ENCODE measurements at places on chromosomes 2 and 18. TPM values are rescaled to one million over a fixed set of nuclear protein-coding genes. Genes with fewer than 3 reads are reported as not detected.

Gene SLC30A3
- not detected for total RNA-seq

Gene PLCD4
- total RNA-seq = 1.5 TPM

Gene HTR2B
- total RNA-seq = not detected

Gene ASNSD1
- total RNA-seq = 34.8 TPM

Gene PDE1A
- 3.2 TPM for total RNA-seq

Gene SPEG
- total RNA-seq = 17.2 TPM

GRCh38 chr2:111918383-111918806 lies 20.0 kb downstream of the MERTK start:
- DNase-seq = no peak

- DNase-seq = no peak
Observed at GRCh38 chr2:219944866-219945265, 317.4 kb downstream of the SLC4A3 start.

- no peak for DNase-seq
Observed at GRCh38 chr2:102226612-102227391, 40.0 kb downstream of the IL1RL2 start.

DNA sequence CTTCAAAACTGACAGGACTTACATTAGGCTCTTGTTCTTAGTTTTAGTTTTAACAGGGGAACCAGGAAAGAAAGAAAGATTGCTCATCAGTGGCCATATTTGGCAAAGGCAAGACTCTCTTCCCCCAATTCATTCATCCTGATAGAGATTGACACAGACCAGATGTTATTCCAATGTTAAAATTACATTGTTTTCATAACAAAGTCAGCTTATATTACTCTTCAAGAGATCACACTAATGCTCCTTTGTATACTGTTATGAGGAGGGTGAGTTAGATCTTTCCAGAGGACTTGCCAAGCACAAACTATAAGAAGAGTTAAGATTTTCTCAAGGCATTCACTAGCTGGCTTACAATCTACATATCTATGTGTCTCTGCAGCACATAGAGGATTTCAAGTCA lies 252.1 kb downstream of the SLC8A1 start:
- DNase-seq = no peak

- no peak for DNase-seq
Observed at GRCh38 chr2:17799301-17800120, 16.7 kb upstream of the MSGN1 start.

GRCh38 chr18:5461041-5461440 lies 82.8 kb downstream of the EPB41L3 start:
- DNase-seq = no peak

GRCh38 chr2:64506686-64507085 lies 17.4 kb upstream of the AFTPH start:
- no peak for DNase-seq

GRCh38 chr2:45220227-45220626 lies 211.0 kb upstream of the SIX2 start:
- no peak for DNase-seq

DNA sequence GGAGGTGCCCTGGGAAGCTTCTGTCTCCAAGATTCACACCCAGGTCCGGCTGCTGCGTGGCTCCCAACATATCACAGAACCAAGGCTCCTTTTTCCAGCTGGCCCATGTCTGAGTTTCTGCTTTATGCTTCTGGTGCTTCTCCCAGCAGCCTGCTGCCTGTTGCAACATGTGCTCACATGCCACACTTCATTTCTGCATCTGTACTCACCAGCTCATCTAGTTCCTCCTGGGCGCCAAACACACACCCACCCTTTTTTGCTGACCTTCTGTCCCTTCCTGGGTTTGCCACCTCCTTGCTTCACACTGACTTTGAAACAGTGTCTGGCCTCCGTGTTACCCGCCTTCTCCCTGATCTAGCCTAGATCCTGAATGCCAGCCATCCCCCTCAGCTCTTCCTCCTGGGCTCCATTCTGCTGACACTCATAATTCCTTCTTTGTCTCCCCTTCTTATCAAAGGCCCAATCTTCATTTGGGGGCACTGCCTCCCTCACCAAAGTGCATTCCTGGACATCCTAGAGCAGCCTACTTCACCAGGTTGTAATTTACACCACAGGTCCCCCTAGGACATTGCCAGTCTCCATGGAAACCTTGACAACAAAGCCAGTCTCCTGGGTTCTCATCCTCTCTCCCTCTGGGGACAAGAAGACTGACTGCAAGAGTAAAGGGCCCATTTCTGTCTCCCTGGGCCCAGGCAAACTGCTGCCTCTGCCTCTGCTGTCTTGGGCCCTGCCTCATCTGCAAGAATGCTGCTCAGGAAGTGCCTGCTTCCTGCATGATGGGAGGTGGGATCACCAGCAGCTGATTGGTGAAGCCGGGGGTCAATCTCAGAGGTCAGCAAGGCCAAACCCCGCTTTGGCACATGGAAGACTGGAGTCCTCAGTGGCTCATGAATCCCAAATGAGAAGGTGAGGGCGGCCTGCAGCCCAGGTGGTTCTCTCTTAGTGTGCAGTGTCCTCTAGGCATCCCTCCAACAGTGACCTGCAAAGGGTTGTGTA lies 13.9 kb upstream of the PROM2 start:
- DNase-seq = no peak

DNA sequence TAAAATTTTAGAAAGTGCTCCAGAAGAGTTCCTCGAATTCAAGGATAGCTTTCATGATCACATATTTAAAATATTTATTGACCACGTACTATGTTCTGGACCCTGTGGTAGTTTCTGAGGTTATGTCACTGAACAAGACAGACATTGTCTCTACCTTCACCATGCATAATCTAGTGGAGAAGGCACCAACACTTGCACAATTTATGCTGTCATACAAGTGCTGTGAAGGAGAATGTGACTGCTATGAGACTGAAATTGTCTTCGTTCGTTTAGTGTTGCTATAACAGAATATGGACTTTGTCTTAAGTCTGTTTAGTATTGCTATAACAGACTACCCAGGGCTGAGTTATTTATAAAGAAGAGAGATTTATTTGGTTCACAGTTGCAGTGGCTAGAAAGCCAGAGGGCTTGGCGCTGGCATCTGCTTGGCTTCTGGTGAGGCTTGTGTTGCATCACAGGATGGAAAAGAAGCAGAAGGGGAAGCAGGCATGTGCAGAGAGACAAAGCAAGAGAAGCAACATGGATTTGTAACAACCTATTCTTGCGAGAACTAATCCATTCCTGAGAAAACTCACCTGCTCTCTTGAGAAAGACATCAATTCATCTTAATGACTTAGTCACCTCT lies 50.0 kb upstream of the RFX8 start:
- no peak for DNase-seq

GRCh38 chr2:218019411-218020060 lies 16.7 kb upstream of the TNS1 start:
- peak; percentile 52 for DNase-seq

All from suprapubic skin (tissue), 4 donors.